ENCODE measurements at places on chromosomes 1 and 21. TPM values are rescaled to one million over a fixed set of nuclear protein-coding genes. Genes with fewer than 3 reads are reported as not detected.

GRCh38 chr21:27450216-27450615, 483.3 kb upstream of the ADAMTS5 start:
- no peak for DNase-seq

- DNase-seq, result no peak
Measured at GRCh38 chr1:180309338-180309737, 79.3 kb downstream of the LHX4 start.

DNA sequence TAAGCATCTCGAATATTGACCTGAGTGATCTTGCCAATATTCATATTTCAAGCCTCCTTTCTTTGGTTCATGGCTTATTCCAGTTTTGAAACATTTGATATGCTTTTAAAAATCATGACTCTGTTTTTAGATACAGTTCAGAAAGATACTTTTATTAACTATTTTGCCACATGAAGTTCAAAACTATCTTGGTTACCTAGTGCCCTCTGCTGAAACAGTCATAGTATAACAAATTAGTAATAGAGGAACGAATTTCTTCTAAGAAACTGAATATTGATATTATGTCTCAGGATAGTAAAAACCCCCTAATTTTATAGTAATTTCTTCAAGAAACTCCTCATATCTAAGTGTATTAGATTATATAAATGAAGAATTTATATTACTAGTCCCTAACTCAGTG, 52.6 kb upstream of the RC3H1 start:
- DNase-seq, result no peak

- no peak for DNase-seq
Measured at GRCh38 chr1:3614755-3615742, 3.7 kb upstream of the MEGF6 start.

- no peak for DNase-seq
Measured at GRCh38 chr1:84347271-84347931, 45.9 kb downstream of the SAMD13 start.

- DNase-seq, result no peak
Measured at GRCh38 chr1:233598891-233599541, 14.9 kb upstream of the KCNK1 start.

The LRRC39 gene
- total RNA-seq, result 0.54 TPM

The CHAF1B gene
- 26.1 TPM for total RNA-seq

DNA sequence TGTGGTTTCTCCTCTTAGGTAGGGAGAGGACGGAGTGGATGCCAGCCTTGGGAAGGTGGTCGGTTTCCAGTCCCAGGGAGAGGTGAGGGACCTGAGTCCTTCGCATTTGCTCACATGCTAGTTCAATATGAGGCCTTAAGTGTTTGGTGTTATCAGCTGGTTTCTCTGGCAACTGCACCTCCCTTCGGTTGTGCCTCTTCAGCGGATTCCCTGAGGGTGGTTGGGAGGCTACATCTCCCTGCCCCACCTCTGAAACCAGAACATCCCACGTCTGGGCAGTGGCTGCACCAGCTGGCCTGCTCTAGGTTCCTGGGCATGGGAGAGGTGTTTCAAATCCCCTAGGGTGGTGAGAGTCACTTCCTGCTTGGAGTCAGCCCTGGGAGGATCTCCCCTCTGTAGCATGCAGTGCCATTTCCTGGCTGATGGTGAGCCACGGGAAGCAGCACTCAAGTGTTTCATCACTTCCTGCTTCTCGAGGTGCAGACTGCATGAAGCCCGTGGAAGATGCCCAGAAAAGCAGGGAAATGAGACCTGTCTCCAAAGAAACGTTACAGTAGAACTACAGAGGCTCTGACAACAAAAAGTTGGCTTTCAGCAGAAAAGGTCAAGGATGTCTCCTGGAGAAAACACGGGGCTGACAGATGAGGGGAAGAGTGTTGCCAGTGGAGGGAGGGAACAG, 4.5 kb downstream of the TMEM125 start:
- DNase-seq, result no peak

The CD160 gene
- total RNA-seq, result not detected

GRCh38 chr1:40708750-40709099, 17.2 kb downstream of the NFYC start:
- peak; percentile 79 for DNase-seq

- no peak for DNase-seq
Measured at GRCh38 chr1:28190996-28191645, 14.6 kb upstream of the PTAFR start.

DNA sequence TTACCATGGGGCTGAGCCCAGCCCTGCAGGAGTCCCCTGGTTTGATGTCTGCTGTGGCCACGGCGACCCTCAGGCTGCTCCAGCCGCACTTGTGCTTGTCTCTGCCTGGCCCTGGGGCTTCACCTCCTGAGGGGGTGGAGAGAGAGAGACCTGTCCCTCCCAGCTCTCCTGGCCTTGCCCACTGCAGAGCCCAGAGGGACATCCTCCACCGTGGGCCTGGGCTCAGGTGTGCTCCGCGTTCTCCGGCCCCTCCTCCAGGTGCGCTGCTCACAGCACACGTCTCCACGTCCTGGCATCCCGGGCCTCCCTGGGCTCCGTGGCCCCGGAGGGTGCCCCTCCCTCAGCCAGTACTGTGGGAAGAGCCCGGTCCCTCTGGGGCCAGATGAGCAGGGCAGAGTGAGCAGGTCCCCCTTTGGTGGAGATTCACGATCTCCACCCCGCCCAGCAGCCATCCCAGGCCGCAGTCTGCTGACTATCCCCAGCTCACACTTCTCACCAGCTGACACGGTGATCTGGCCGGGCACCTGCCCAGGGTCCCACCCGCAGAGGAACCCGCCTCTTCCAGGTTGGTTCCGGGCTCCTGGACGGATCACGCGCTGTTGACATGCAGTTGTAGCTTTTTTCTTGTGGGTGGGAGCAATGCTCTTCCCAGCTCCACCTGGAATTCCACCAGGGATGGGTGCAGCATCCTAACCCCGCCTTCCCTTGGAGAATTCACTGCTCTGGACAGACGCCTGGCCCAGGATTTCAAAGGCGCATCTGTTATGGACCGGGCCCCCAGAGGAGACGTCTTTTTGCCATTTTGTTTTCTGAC, 41.8 kb upstream of the POFUT2 start:
- DNase-seq, result no peak

- DNase-seq, result no peak
Measured at GRCh38 chr1:46406881-46407608, 12.9 kb downstream of the FAAH start.

DNA sequence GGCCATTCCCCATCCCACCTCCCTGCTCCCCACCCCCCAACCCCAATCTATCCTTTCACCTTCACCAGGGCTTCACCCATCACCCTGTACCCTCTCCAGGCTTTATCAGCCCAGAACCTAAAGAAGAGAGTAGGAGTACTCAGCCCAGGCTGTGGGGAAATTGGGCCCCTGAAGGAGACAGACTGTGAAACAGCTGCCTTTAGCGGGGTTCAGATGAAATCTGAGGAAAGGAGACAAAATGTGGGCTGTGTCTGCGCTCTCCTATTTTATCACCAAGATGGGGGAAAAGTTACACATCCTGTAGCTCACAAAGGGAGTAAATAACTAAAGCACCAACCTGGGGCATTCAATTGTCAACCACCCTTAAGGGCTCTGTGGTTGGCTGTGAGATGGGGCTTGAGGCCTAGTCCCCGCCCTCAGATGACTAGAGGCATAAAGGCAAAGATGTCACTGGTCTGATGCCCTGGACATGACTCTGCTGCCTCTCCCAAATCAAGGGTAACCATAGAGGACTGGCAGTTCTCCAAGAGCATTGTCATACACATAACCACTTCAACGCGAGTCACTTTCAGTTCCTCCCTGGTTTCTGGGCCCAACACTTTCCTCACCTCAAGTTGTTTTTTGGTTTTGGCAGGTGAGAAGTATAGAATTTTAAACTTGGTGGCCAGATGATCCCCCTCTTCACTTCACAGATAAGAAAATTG, 30.0 kb downstream of the SLC27A3 start:
- DNase-seq, result peak; percentile 78

- no peak for DNase-seq
Measured at GRCh38 chr1:159339536-159339935, 37.4 kb downstream of the FCER1A start.

The NPL gene
- 0.39 TPM for total RNA-seq

GRCh38 chr1:158564608-158565007, 5.8 kb downstream of the OR6P1 start:
- no peak for DNase-seq

DNA sequence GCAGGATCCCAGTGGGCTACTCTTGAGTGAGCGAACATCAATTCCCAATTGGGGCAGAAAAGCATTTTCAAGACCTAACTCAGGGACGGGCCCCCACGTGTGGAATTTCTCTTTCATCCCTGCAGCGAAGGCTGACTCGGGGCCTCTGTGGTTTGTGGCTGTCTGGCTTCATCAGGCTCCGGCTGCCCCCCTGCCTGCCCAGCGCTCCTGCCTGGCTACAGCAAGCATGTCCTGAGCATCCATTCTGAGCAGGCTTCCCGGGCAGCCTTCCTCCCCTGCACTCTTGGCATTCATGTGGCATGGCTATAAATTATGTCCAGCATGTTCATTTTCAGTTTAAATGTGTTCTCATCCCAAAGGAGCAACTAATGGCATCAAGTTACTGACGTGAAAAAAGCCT, 588.1 kb downstream of the KIF26B start:
- no peak for DNase-seq

- no peak for DNase-seq
Measured at GRCh38 chr1:177505905-177506590, 335.3 kb downstream of the BRINP2 start.

- no peak for DNase-seq
Measured at GRCh38 chr1:109644670-109645069, 11.2 kb upstream of the GSTM4 start.

The RCAN1 gene
- total RNA-seq, result 9.7 TPM

DNA sequence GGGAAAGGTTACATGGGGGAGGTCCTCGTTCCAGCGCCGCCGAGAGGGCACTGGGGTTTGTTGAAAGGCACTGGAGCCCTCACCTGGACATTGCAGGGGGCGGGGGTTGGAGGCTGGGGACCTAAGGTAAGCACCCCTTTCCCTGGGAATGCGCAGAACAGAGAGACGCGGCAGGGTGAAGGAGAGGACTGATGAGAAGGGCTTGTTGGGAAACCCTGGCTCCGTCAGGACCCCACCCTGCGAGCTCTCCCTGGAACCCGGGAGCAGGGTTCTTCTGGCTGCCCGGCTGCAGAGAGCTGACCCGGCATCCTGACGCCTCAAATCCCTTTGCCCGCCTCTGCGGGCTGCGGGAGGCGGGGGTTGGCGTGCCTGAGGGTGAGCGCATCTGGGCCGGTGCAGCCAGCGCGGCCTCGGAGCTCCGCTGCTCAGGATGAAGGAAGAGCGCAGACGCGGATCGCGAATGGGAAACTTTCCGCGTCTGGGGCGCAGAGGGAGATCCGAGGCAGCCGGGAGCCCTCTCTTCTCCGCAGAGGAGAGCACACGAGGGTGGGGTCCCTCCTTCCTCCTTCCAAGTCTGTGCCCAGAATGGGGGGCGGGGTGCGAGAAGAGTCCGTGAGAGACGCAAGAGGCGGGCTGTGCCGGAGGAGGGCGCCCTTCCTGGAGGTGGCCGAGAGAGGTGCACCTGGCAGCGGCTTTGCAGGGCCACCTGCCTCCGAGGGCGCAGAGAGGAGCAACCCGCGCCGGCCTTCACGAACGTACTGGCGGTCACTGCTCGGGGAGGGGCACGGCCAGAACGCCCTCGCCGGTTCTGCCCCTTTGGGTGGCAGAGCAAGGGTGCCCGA, 2.4 kb downstream of the IGSF21 start:
- DNase-seq, result no peak

GRCh38 chr1:26524181-26524580, 5.4 kb upstream of the RPS6KA1 start:
- no peak for DNase-seq

DNA sequence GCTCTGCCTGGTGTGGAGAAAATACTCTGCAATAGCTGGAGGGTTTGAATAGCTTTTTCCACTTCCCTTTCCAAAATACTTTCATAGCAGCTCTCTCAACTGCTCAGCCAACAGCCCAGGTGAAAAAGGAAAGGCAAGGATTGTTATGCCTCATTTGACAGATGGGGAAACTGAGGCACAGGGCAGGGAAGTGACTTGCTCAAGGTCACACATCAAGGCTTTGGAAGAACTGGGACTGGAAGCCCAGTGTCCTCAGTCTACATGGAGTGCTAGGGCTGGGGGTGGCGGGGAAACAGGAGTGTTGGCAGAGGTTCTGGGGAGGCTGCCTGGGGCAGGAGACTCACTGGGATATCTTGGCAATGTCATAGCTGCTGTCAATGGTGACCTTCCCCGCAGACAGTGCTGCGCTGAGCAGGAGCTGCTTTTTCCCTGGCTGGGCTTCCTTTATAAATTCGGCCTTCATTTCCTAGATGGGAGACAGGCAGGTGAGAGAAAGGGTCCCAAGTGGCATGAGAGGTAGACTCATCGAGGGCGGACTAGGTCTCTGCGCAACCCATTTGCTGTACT, 4.0 kb downstream of the CHI3L1 start:
- DNase-seq, result no peak

The CD1E gene
- total RNA-seq, result not detected

The CDC42BPA gene
- total RNA-seq, result 44.0 TPM

The RAB25 gene
- total RNA-seq, result 142 TPM

GRCh38 chr1:173038875-173039554, 11.7 kb downstream of the TNFSF18 start:
- DNase-seq, result no peak

GRCh38 chr1:9774712-9775679, 48.8 kb downstream of the CLSTN1 start:
- DNase-seq, result no peak

DNA sequence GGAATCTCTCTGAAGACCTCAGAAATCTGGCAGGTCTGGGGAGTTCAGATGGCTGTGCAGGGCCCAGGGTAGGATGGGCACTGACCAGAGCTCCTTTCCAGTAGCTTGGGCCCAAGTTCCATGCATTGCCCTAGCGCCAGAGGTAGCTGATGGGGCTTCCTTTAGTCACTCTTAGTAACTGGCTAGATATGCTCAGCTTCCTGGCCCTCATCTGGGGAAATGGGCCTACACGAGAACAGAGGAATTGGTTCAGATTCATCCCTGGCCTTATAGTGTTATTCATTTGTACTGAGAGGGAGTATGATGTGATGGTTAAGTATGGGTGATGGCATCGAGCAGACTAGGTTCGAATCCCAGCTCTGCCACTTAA, 15.5 kb upstream of the PSMB2 start:
- no peak for DNase-seq

DNA sequence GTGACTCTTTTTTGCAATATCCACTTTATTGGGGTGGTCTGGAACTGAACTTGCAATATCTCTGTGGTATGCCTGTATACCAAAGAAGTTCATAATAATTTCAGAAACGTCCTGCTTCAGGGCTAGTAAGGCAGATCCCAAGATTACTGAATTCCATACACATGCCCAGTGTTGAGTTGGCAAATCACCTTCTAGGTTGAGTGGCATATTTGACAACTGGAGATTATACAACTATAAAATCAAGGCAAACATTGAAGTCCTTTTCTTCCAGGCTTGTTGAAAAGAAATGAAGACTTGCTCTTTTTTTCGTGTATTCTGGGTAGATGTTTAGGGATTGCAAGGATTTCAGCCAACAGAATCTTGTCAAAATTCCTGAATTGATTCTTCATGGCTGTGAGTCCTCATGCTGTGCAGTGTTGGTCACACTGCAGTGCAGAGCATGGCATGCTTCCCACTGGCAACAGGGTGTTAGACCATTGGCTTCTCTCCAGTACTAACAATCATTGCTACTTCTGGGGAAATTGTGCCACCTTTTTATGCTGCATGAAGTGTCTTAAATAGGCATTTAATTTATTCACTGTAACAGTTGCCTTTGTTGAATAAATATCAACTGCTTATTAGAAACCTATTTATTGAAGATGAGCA, 367.1 kb upstream of the ADGRL4 start:
- no peak for DNase-seq

The CRNN gene
- not detected for total RNA-seq

GRCh38 chr21:28522014-28522799, 470.5 kb downstream of the LTN1 start:
- DNase-seq, result no peak

- DNase-seq, result no peak
Measured at GRCh38 chr1:212607913-212608391, 609 bp upstream of the ATF3 start.
